Right renal cortex interstitium (tissue), 3 donors: ENCODE measurements at places on chromosomes 6 and 20. TPM values are rescaled to one million over a fixed set of nuclear protein-coding genes. Genes with fewer than 3 reads are reported as not detected.

The CAGE1 gene
- 0.24 TPM for polyA plus RNA-seq

The MEP1A gene
- not detected for polyA plus RNA-seq

The ZNF391 gene
- 12.6 TPM for polyA plus RNA-seq

The ELOVL2 gene
- polyA plus RNA-seq = 8.2 TPM

The GMPR gene
- polyA plus RNA-seq = 11.9 TPM

The E2F1 gene
- 11.3 TPM for polyA plus RNA-seq

The BPI gene
- polyA plus RNA-seq = not detected

DNA sequence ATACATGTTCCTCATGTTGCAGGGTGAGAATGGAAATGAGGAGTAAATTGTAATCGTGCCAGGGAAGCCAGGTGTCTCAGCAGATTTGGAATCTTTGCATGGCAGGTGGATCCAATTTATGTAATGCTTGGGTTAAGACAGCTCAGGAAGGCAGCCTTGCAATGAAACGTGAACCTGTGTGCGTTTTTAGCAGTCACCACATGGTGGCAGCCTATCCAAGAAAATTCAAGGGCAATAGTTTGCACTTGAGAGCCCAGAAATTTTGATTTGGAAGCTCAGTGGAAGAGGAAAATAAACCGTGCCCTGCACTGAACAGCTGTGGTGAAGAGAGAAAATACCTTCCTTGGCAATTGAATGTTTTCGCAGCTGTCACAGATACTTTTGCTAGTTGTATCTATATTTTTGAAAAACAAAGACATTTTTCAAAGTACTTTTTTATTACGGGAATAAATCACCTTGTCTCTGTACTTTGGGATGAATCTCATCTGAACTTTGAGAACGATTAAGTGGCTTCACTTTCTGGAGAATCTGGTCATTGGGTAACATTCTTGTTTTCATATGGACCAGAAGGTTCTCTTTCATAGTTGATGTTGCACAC, 26.5 kb downstream of the MTHFD1L start:
- DNase-seq = peak; percentile 79

DNA sequence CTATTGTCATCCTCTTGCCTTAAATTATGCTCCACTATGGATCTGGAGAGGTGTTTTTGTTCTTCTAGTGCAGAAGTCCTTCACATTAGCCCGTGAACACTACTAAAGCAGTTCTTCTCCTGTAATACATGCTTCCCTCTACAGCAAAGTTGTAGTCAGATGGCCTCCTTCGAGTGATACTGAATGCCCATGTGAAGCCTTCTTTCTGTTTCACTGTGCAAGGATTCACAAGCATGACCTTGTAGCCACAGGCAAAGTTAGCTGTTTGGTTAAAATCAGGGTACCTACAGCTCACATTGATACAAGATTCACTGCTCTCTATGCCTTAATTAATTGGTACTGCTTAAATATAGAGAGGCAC, 47.6 kb downstream of the ARHGAP18 start:
- DNase-seq = no peak

GRCh38 chr6:163836876-163837690, 422.6 kb downstream of the QKI start:
- DNase-seq = no peak

DNA sequence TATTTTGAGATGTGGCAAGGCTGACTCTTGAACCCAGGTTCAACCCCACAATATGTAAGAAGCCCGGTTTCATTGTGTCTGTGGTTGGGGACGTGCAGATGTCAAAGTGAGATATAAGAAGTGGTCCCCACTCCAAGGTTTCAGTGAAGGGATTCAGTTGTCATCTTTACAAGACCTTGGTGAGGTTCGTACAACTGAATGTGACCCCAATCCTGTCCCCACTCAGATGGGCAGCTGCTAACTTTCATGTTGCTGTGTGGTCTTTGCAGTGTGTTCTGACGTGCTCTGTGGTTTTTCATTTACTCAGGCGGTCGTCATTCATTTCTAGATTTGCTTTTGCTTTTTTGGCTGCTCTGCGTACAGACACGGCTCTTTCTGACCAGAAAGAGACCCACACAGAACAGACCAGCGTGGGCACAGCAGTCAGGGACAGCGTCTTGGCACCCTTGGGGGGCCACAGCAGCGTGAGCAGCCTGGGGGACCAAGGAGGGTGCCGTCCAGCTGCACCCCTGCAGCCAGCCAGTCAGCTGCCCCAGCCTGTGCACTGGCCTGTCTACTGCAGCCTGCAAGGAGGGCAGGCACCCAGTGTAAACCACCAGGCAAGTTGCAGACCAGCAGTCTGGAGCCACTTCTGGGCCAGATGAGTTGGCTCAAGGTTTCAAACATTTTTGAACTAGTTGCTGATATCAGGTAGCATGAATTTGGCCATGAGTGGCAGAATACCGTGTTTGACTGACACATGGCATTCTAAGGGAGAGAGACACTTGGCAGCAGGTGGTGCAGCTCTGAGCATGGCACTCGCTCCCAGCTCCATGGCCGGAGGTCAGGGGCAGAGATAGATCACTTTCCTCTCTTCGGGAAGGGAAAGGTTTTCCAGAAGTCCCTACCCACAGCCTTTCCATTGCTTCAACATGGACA, 49.4 kb upstream of the IRF4 start:
- DNase-seq = no peak

- DNase-seq = no peak
These were observed 21.8 kb upstream of the MCUR1 start for GRCh38 chr6:13836170-13836569.

GRCh38 chr20:45997187-45997586, 11.5 kb upstream of the MMP9 start:
- no peak for DNase-seq

GRCh38 chr20:62567246-62568044, 74.9 kb upstream of the SLCO4A1 start:
- no peak for DNase-seq

DNA sequence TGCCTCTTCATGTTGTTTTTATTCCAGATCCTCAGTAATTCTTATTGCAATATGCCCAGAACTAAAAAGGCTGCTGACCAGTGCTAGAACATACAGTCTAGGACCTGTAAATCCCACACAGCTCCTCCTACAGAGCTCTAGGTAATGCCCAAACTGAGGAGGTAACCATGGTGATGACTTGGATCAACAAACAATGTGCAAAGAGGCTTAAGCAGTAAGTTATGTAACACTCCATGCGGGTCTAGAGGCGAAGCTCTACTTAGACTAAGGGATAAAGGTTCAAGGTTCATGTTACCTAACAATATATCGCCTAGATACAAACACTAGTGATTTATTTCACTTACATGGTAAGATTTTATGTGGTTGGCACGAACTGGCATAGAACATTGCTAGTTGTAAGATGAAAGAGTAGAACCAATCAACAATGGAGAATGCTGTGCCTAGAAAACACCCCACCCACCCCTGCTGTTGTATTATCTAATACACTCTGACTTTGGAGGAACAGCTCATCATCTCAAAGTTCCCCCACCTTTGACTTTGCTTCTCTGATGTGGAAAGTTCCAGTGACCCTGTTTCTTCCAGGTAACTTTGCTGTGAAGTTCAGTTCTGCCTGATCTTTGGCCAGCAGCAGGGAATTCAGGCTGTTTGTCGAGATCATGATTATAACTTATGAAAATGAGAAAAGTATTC, 242.4 kb downstream of the ALDH8A1 start:
- DNase-seq = peak; percentile 41

GRCh38 chr6:106975738-106976064, 1.2 kb upstream of the CD24 start:
- DNase-seq = peak; percentile 25

DNA sequence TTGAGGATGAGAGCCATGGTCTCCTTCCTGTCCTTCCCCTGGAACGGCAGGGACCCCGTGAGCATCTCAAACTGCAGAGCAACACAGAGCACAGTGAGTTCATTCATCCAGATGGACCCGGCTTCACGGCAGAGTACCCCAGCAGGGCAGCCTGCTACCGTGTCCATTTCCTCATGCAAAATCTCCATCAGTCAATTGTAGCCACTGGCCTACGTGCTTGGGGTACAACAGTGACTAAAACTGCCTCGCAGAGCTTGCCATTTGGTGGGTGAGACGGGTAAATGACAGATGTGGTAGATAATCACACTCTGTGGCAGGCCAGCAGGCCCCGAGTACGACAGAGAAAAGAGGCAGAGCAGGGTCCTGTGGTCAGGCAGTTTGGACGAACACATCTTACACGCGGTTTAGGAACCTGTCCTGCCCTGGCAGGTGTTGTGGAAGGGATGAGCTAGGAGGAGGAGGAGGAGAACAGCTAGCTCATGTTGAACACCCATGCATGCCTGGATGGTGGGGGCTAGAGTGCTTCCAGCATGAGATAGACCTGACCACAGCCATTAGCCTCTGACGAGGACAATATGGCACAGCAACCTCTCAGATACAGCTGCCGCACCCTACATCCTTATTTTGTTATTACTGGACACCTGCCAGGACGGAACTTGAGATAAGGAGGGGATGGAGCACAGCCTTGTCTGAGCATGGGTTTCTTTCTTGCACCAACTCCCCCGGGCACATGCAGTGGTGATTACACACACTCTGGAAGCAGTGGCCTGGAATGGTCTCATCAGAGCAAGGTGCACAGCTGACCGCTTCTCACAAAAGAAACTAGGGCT, 95.6 kb downstream of the RAMACL start:
- DNase-seq = peak; percentile 56

DNA sequence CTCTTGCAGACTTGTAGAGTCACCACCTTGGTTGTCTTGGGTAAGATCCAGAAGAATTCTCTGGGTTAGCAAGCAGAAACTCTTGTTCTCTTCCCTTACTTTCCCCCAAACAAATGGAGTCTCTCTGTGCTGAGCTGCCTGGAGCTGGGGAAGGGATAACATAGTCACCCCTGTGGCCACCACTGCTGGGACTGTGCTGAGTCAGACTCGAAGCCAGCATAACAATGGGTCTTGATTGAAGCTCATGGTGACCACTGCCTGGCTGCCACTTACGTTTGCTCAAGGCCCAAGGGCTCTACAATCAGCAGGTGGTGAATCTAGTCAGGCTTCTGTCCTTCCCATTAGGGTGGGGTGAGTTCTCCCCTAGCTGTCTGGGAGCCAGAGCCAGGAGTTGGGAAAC, 15.4 kb upstream of the ERVFRD-1 start:
- DNase-seq = no peak

DNA sequence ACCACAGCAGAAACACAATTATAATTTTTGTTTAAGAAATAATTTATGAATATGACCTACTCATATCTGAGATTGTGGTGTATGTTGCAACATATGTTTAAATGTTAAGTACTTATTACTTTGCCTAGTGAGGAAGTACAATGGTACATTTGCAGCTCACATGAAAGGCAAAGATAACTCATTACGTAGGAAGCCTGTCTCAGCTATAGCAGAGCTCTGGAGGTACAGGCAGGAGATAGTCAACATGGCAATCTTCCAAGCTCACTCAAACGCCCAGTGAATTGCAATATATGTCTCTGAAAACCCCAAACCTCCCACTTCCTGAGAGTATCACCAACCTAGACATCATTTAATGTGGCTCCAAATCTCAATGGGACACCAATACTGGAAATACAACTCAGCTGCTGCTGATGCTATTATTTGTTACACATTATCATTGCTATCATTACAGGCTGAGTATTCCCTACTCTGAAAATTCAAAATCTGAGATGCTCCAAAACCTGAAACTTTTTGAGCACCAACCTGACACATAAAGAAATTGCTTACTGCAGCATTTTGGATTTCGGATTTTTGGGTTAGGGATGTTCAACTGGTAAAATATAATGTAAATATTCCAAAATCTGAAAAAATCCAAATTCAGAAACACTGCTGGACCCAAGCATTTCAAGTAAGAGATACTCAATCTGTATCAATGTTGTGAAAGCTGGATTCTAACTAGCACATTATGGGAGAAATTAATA, 25.1 kb upstream of the GSTA4 start:
- no peak for DNase-seq

GRCh38 chr6:27468334-27468733, 4.6 kb downstream of the ZNF184 start:
- DNase-seq = no peak

GRCh38 chr20:52060794-52061714, 130.5 kb downstream of the ZFP64 start:
- DNase-seq = peak; percentile 23

GRCh38 chr6:17600527-17601385, 654 bp downstream of the FAM8A1 start:
- DNase-seq = peak; percentile 21

- DNase-seq = no peak
These were observed 15.4 kb downstream of the DACT2 start for GRCh38 chr6:168303982-168304751.
